ENCODE measurements at places on chromosomes 6 and 20.
A peak's percentile ranks its signal among the peaks of the same experiment; 100 is the strongest.

- no peaks in the 10 kb centered on the region for H3K36me3 ChIP-seq
- H3K27me3 ChIP-seq = no peaks in the 10 kb centered on the region
- no peak for DNase-seq
- H3K4me3 ChIP-seq = no peak overlapping the region
- H3K4me1 ChIP-seq = no peaks in the 10 kb centered on the region
Measured at GRCh38 chr20:1897965-1898464, 2.8 kb downstream of the SIRPA start.

DNA sequence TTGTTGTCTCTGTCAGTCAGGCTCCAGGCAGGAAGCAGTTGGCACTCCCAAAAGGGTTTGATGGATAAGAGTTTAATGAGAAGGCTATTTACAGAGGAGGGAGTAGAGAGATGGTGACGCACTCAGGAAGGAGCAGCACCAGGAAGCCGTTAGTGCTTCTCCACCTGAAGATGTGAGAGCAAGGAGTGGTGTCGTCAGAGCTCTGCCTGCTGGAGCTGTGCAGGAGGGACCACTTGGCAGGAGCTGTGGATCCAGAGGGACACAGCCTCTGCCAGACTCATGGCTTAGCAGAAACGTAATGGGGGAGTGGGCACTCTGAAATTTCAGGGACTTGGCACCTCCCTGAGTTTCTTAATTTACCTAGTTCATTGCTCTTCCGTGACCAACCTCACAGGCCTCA, 16.8 kb downstream of the DAAM2 start:
- no peaks in the 10 kb centered on the region for H3K27me3 ChIP-seq
- no peak for DNase-seq
- H3K27ac ChIP-seq = no peak overlapping the region
- H3K4me1 ChIP-seq = no peaks in the 10 kb centered on the region

- H3K27me3 ChIP-seq = no peaks in the 10 kb centered on the region
- no peaks in the 10 kb centered on the region for H3K4me1 ChIP-seq
- no peak for DNase-seq
Measured at GRCh38 chr6:85172705-85173104, 277.2 kb upstream of the NT5E start.

DNA sequence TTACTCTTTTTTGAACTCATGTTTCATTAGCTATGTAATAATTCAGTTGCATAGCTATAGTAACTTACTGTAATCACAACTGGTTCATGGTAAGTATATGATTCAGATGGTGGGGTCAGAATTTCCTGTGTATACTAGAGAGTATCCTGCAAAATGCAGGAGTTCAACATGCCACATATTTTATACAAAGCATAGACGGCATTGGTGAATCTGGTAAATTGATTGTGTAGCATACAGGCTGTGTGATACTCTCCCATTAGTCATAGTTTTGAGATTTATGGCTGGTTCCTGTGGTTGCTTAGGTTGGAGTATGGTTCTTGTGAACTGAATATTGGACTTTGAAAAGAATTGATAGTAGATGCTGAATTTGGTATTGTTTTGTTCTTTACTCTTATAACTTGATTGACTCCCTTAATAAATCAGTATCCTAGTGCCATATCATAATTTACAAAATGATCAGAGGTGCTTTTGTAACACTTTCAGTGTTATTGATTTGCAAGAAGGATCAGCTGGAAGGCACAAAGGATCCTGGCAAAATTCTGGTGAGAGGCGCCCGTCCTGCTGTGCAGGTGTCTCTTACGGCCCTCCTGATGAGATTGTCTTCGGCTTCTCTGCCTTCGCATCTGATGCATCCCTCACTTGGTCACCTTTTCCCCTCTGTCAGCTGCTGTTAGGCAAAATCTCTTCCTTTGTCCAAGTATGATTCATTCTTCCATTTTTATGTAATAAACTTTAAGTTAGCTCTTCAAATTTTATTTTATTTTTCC, 22.6 kb downstream of the SNX9 start:
- no peak overlapping the region for H3K27ac ChIP-seq
- no peak for DNase-seq
- H3K4me3 ChIP-seq = no peak overlapping the region
- H3K27me3 ChIP-seq = no peaks in the 10 kb centered on the region
- peaks cover 9% of the 10 kb centered on the region for H3K4me1 ChIP-seq

GRCh38 chr6:163393923-163394322, 20.6 kb upstream of the QKI start:
- no peak overlapping the region for H3K4me3 ChIP-seq
- no peak for DNase-seq
- H3K27me3 ChIP-seq = no peaks in the 10 kb centered on the region
- H3K27ac ChIP-seq = no peak overlapping the region
- no peaks in the 10 kb centered on the region for H3K4me1 ChIP-seq
- no peaks in the 10 kb centered on the region for H3K36me3 ChIP-seq

GRCh38 chr20:32296819-32297420, 19.5 kb downstream of the KIF3B start:
- H3K4me3 ChIP-seq = no peak overlapping the region
- no peaks in the 10 kb centered on the region for H3K4me1 ChIP-seq
- H3K27ac ChIP-seq = no peak overlapping the region
- no peaks in the 10 kb centered on the region for H3K36me3 ChIP-seq
- H3K27me3 ChIP-seq = no peaks in the 10 kb centered on the region
- no peak for DNase-seq

GRCh38 chr6:130895516-130895915, 68.3 kb downstream of the SMLR1 start:
- DNase-seq = no peak
- H3K4me1 ChIP-seq = no peaks in the 10 kb centered on the region
- no peak overlapping the region for H3K4me3 ChIP-seq
- H3K36me3 ChIP-seq = no peaks in the 10 kb centered on the region
- H3K27me3 ChIP-seq = no peaks in the 10 kb centered on the region

DNA sequence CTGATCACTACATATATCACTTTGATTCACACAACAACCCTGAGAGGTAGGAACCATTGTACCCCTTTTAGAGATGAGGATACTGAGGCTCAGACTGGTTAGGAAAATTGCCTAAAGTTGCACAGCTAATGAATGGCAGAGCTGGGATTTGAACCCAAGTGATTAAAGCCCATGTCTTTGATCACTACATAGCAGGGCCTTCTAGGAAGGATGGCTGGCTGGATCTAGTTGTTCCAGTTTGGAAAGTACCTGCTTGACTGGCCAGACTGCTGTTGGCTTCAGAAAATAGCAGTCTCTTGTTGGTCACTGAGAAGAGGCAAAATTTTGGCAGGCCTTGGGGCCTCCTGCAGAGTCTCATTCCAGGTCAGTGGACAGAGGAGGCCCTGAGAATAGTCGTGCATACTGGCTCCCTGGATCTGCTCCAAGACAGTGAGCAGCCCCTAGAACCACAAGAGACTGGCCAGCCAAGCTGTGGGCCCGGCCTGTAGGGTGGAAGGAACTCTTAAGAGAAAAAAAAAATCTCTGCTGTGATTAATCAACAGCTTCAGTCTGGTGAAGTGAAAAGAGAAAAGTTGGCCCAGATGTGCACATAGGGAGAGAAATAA, 17.5 kb downstream of the PPARD start:
- DNase-seq = peak; percentile 18
- H3K27me3 ChIP-seq = no peaks in the 10 kb centered on the region
- no peaks in the 10 kb centered on the region for H3K36me3 ChIP-seq
- no peak overlapping the region for H3K4me3 ChIP-seq

DNA sequence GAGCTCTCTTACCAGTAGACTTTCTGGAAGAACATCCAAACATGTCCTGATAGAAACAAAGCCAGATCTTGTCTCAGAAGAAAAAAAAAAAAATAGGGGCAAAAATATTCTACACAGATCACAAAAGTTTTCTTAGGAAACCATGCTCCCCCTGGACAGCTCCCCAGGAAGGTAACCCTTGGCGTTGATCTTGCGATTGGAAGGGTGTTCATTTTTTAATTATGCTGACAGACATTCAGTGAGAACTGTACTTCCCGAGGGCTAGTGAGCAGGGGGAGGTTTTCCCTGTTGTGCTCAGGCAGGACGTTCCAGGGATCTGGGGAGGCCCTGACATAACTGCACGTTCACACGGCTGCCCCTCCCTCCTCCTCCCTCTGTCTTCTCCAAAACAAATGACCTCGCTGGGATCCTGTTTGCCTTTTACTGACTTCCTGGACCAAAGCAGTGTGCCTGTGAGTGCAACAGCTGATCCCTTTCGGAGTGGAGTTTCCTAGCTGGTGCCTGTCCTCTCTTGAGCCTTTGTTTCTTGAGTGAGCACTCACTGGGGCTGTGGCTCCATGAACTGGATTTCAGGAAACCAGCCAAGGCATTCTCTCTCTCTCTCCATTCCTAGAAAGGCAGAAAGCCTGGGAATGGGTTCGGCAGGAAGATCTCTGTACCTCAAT, 46.7 kb downstream of the MARCKS start:
- no peak overlapping the region for H3K4me3 ChIP-seq
- H3K27ac ChIP-seq = peak overlapping the region; percentile 27
- peak; percentile 47 for DNase-seq
- no peaks in the 10 kb centered on the region for H3K4me1 ChIP-seq

DNA sequence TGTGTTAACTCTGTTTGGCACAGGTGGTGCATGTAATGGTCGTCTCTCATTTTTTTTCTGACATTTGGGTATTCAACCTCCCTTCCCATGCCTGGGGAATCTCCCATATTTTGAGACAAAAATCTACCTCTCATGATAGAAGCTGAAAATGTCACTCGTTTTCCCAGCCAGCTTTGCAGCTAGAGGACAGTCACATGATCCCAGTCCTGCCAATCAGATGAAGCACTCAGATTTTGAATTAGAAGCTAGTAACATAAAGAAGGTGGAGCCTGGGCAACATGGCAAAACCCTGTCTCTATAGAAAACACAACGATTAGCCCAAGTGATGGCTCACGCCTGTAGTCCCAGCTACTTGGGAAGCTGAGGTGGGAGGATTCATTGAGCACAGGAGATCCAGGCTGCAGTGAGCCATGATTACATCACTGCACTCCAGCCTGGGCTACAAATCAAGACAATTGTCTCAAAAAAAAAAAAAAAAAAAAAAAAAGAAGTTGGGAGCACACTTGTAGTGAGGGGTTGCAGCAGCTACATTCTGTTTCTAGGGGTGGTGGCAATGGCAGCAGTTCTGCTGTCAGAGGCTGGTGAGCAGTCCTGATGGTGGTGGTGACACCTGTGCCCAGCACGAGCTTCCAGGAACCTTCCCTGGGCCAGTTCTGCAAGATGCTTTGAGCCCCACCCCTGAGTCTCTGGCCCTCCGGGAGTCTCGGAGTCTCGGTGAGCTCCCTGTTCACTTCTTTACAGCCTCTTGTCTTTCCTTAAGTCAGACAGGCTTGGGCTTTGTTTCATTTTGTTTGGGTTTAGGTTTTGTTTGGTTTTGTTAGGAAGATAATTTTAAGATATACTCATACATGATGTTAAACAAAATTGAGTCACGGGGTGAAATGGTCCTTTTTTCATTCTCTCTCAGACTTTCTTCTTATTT, 94.1 kb upstream of the KCNG1 start:
- no peaks in the 10 kb centered on the region for H3K27me3 ChIP-seq
- DNase-seq = no peak
- peaks cover 6% of the 10 kb centered on the region for H3K4me1 ChIP-seq
- no peak overlapping the region for H3K27ac ChIP-seq

DNA sequence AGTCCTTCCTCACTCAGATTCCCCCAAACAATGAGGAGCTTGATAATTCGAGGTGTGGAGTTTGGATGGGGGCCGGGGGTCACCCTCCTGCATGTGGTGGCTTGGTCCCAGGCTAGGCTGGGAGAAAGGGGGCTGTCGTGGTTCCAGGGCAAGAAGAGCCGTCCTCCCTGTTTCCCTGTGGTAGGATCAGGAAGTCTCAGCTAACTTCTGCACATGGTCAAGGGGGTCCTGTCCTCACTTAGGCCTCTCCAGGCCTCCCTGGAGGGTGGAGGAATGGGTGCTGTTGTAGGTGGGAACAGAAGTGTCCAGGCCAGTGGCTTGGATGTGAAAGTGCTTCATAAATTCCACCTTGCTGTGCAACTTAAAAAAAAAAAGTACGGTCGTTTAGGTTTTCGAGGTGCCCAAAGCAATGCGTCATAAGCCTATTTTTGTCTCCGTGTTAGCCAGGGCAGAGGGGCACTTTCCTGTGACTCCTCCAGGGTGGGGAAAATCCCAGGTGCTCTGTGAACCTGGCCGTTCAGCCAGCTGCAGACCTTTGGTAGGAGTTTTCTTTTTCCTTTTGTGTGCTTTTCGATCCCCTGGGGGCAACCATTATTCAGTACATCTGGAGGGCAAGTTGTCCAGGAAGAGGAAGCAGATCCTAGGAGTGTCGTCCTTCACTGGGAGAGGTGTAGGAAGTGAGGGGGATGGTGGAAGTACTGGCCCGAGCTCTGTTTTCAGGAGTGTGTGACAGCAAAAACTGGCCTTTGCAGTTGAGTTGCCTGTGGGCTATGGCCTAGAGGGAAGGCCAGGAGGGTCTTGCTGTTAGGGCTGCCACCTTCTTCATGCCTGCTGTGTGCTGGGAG, 9.6 kb downstream of the IGF2R start:
- H3K36me3 ChIP-seq = no peaks in the 10 kb centered on the region
- no peak for DNase-seq
- no peaks in the 10 kb centered on the region for H3K27me3 ChIP-seq
- no peak overlapping the region for H3K4me3 ChIP-seq
- peaks cover 22% of the 10 kb centered on the region for H3K4me1 ChIP-seq

- H3K4me1 ChIP-seq = no peaks in the 10 kb centered on the region
- H3K27ac ChIP-seq = no peak overlapping the region
- no peaks in the 10 kb centered on the region for H3K36me3 ChIP-seq
- no peak overlapping the region for H3K4me3 ChIP-seq
Measured at GRCh38 chr6:165842281-165842936, 179.4 kb upstream of the PDE10A start.

DNA sequence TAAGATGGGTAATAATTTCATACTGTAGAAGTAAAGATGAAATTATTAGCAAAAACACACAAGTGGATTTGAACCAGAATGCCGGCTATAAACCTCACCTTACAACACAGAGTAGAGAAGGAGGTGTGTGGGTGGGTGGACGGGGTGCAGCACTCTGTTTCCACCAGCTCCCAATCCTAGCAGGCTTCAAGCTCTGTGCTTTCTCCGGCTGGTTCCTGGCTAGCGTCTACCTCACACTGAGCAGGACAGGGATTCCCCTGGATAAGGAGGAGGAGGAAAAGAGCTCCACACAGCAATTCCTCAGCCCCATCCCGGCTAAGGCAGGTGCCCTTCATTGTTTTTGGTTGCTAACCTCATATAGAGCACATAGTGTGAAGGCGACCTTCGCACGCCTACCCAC, 453.3 kb downstream of the C6orf118 start:
- no peak for DNase-seq
- no peaks in the 10 kb centered on the region for H3K27me3 ChIP-seq
- H3K4me3 ChIP-seq = no peak overlapping the region
- H3K4me1 ChIP-seq = no peaks in the 10 kb centered on the region

Data from prostate gland (tissue), 2 donors.